ENCODE measurements at places on chromosomes 6 and 20.
A peak's percentile ranks its signal among the peaks of the same experiment; 100 is the strongest.

- no peak for DNase-seq
Observed at GRCh38 chr20:5630071-5630470, 120.1 kb upstream of the SHLD1 start.

DNA sequence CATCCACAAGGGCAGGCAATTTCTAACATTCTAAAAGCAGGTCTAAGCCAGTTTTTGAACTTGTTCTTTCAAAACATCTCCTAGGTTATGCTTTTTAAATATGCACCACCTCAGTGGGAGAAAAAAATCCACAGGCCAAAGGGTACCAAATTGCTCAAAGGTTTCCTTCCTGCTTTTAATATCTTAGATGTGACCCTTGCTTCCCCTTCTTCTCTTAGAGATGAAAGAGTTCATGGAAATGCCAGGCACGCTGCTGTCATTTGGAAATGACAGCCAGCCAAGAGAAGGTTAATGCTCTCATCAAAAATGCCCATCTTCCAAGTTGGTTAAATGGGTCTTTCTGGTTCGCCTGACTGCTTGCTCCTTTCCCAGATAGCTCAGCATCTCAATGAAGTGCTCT, 497.1 kb downstream of the CD83 start:
- no peak for DNase-seq

- DNase-seq = no peak
Observed at GRCh38 chr6:41713650-41714291, 21.6 kb downstream of the TFEB start.

DNA sequence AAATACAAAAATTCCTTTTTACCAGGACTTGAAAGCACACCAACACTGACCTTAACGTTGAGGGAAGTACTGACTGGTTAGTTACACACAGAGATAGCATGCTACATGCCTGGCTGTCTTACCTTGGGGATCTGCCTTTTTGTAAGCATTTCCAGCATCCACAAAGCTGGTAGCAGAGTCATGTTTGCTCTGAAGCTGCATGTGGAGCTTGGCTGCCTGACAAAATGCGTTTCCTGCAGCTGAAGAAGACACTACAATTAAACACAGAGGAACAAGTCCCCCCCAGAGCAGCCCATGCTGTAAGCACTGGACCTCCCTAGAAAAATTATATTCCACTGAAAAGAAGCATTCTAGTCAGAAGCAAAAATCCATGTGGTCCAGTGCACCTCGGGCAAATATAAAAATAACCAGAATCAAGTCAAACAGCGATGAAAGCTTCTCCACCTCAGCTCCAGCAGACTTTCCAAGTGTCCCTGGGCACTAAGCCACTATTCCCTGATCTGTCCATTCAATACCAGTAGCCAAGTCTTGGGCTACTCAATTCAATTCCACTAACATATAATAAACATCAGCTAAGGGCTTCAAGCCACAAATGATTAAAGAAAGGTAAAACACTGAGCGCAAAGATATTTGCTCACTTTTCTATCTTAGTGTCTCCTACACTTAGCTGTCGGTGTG, 24.2 kb downstream of the NAPB start:
- DNase-seq = no peak

GRCh38 chr6:9984607-9985006, 430.3 kb downstream of the TFAP2A start:
- no peak for DNase-seq

DNA sequence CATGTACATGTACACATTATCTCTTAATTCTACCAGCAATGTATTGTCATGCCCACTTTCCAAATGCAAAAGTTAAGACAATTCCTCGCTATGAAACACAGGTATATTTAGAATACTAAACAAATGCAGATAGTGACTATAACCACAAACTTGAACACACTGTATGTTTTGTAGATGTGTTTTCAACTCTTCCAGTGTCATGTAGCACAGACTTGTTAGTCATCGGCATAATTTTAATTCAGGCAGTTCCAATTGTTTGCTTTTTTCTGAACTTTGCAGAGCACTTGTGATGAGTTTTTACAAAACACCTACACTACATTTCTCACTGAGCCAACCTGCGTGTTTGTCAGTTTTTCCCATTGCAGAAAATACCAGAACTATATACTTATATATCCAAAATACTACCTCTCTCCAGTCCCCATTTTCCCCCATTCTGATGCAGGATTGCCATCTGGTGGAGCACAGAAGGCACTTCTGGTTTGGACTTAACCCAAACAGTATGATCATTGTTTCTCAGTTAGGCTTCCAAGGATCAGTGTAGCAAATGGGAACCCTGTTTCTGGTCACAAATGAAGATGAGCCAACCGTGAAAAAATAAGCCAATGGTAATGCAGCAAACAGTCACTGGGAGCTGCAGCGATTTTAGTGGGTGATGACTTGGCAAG, 143.4 kb downstream of the ADGRB3 start:
- peak; percentile 30 for DNase-seq

- DNase-seq = no peak
Observed at GRCh38 chr20:38166703-38167233, 1.7 kb upstream of the TGM2 start.

- no peak for DNase-seq
Observed at GRCh38 chr6:168377484-168377855, 57.9 kb upstream of the DACT2 start.

DNA sequence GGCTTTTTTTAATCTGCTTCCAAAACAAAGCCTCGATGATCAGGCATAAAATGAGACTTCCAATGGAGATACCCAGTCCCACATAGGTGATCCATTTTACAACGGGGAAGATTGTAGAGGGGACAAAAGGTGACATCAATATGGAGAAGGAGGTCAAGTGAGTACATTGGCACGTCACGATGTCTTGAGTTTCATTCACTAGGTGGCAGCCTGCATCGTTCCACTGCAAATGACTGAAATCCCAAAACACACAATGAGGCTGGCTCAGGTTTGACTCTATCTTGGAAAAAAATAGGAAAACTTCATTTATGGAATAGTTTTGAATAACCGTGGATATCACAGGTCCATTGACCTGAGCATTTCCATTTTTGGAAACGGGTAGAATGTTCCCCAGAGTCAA, 32.5 kb downstream of the ADGRF1 start:
- no peak for DNase-seq

DNA sequence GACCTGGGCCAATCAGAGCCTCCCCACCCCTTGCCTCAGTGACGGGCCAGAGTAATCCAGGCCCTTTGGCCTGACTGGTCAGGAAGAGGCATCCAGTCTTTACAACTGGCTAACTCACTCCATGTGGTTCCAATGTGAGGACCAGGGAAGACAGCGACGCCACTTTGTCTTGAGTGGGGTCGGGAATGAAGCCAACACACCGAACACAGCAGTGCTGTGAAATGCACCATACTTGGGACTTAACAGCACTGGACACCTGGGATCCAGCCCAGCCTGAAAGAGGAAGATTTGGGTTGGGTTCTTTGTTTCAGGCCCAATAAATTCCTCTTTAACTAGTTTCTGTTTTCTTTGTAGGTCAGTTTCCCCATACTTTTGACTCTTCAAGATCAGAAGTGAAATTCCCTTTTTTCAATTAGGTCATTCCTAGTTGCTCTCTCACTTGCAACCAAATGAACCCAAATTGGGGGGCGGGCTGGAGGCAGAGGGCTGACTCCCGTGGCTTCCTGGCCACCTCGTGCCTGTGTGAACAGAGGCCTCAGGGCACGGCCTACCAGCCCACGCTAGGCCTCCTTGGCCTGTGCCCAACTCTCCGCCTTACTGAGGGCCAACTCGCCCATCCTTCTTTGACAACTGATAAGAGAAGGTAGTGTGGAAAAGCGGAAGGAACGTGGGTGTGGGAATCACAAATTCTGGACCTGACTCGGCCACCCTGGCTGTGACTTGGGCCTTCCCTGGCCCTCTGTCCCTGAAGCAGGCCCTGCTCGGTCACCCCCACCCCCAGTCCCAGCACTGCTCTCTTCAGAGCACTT, 17.1 kb downstream of the SULF2 start:
- no peak for DNase-seq

GRCh38 chr6:94597487-94597886, 979.8 kb upstream of the MANEA start:
- DNase-seq = no peak

GRCh38 chr6:38567436-38567835, 72.3 kb downstream of the BTBD9 start:
- DNase-seq = no peak

- no peak for DNase-seq
Observed at GRCh38 chr20:23350904-23351838, 580 bp downstream of the NXT1 start.

- no peak for DNase-seq
Observed at GRCh38 chr6:56243518-56244070, 3.8 kb downstream of the COL21A1 start.

- DNase-seq = no peak
Observed at GRCh38 chr20:57695940-57696339, 13.9 kb downstream of the PMEPA1 start.

DNA sequence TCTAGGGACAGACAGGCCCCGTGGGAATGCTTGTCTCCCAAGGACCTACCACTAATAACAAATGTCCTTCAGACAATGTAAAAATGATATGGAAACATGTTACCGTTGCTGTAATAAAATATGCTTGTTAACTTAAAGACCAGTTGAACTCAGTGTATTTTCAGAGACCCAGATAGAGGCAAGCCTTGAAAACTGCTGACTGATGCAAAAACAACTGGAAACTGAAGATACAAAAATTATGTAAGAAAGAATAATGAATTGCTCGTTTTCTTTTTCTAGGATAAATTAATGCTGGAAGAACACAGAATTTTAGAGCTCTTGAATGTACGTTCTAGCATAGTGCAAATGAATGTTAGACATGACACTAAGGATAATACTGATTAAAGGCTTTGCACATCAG, 311.5 kb upstream of the MAN1A1 start:
- no peak for DNase-seq

Data from neuronal stem cell (in vitro differentiated cells).